ENCODE measurements at places on chromosomes 16 and 17. TPM values are rescaled to one million over a fixed set of nuclear protein-coding genes. Genes with fewer than 3 reads are reported as not detected.
A peak's percentile ranks its signal among the peaks of the same experiment; 100 is the strongest.

The KCNJ18 gene
- not detected for polyA plus RNA-seq

The C1QTNF8 gene
- not detected for polyA plus RNA-seq

The CACNG5 gene
- not detected for polyA plus RNA-seq

The SLC5A10 gene
- 0.08 TPM for polyA plus RNA-seq

The TMEM94 gene
- polyA plus RNA-seq, result 50.0 TPM

The TADA2A gene
- polyA plus RNA-seq, result 19.4 TPM

The LITAFD gene
- not detected for polyA plus RNA-seq

The PRAC2 gene
- polyA plus RNA-seq, result not detected

DNA sequence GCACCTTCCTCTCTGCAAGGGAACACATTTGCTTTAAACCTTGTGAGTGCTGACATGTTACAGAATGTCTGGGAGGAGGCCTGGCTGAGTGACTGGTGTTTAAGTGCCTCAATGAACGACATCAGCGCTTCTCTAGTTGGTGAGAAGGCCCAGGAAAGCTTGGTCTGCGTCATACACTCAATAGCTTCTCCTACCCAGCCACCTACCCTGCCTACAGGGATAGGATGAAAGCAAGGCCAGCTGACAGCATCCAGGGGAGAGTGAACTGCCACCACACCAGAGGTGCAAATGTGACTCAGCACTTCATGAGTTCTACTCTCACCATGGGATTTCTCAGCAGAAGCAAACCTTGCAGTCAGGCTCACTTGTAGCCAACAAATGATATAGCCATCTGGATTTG lies 31.7 kb upstream of the CFAP20 start:
- DNase-seq, result no peak

DNA sequence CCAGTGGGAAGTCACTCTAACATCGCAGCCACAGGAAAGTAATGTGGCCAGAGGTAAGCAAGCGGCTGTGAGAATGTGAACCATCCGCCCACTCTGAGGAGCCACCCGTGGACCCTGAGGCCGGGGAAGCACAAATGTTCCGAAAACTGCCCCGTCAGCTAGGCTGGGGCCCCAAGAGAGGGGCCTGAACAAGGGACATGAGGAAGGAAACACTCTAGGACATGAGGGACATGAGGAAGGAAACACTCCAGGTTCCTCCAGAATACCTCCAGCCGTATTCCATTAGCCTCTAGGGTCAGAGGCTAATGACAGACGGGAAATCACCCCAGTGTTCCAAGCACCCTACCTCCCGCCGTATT lies 317 bp downstream of the TEFM start:
- DNase-seq, result peak; percentile 56

GRCh38 chr17:13597723-13598347 lies 3.9 kb downstream of the HS3ST3A1 start:
- DNase-seq, result no peak

DNA sequence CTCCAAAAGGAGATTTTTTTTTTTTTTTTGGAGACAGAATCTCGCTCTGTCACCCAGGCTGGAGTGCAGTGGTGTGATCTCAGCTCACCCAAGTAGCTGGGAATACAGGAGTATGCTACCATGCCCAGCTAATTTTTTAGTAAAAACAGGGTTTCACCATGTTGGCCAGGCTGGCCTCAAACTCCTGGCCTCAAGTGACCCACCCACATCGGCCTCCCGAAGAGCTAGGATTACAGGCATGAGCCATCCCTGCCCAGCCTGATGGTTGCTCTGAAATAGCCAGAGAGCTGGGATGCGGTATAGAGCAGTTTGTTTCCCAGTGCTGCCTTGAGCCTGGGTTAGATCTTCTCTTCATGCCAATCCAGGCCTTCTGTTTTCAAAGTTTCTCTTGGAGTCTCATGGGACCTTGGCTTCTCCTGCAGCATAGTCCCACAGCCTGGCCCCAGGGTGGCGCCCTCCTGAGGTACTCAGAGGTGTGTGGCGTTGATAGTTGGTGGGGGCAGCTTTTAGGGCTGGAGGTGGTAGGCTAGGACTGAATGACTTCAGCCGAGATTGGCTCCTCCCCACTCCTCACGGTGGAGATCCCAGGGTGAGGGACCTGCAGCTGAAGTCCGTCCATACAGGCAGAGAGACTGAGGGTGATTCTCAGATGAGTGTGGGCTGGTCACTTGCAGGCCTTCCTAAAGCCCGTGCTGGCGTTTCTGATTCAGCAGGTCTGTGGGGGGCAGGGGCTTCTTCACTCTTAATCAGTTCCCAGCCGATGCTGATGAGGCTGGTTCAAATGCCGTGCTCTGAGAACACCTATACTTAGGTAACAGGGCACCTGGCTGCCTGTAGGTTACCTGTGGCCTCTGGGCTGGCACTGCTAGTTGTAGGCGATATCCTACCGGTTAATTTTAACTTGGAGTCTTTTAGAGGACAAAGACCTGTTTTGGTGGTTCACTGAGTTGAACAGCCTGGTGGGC lies 52.0 kb downstream of the TNFRSF13B start:
- no peak for DNase-seq

- no peak for DNase-seq
Observed at GRCh38 chr16:54821731-54822130, 108.9 kb upstream of the IRX5 start.

GRCh38 chr17:38400286-38400685 lies 28.0 kb upstream of the ARHGAP23 start:
- no peak for DNase-seq

- DNase-seq, result no peak
Observed at GRCh38 chr17:61662741-61663140, 71.7 kb upstream of the NACA2 start.

- DNase-seq, result no peak
Observed at GRCh38 chr17:77874303-77875050, 84.0 kb upstream of the TNRC6C start.

DNA sequence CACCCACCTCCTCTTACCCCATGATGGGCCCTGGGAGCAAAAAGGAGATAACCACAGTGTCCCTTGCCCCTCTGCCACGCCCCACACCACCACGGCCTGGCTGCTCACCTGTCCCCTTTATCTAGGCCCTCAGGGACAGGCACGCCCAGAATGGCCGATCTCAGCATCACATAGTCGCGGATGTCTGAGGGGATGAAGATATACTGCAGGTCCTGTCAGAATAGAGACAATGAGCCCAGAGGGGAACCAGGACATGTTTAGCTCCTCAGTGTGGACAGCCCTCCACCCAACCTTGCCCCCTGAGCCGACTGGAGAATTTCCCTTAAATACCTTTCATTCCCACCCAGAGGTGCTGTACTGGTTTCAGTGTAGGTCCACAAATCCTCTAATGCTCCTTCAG lies 15.2 kb downstream of the ST6GALNAC2 start:
- no peak for DNase-seq

GRCh38 chr17:27524594-27524993 lies 68.3 kb downstream of the KSR1 start:
- no peak for DNase-seq

DNA sequence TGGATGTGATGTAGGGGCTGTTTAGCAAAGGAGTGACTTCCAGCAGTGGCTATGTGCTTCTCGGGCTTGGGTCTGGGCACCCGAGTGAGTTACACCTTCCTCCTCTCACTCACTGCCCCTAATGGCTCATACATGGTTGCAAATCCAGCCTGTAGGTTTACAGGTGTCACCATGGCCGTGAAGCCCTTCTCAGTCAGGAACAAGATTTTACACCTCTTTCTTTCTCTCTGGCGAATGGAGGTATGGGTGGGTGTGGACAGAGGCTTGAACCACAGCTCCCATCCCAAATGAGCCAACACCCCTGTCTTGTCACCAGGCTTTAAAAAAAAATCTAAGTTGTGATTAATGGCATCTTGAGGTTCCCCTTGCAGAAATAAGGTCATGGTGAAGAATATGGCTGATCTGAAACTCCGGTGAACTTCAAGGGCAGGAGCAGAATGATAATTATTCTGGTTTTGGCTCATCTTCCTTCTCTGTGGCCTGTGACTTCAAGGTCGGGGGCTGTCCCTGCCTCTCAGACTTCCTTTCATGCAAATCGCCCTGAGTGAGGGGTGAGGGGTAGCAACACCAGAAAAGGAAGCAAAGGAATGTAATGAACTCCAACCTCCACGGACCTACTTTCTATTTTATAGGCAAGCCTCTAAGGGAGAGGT lies 331.2 kb downstream of the MAF start:
- DNase-seq, result no peak

DNA sequence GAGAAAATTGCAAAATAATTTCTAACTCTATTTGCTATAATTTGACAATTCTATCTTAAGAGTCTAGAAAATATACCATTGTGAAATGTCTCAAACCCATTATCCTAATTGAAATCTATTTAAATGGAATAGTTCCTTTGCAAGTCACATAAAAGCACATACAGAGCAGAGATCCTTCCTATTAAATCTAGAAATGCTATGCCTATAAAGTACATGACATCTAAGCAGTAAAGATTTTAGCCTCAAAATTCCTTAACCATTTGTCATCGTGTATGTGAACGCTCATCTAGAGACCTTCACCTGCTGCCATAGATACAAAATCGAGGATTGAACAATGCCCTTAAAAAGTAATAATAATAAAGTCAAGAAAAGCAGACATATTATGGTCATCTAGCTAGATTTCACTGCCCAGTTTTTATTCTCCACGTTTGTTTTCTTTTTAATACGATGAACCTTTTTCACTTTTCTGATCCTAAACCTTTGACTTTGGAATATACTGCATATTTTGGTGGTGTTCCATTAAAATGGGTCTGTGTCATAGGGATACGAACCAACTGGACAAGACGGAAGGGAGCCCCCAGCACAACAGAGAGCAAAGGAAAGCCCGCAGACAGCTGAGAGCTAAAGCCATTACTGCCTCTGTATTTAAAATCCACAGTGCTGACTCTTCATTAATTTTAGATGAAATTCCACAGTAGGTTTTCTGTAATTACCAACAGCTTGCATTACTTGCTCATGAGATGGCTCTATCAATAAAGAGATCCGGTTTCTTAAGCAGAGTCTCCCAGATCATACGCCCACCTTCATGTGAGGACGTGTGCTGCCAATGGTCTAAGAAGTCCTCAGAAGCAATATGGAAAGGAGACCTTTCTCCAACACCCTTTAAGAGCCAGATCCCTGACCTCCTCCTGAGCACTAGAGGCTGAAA lies 17.6 kb downstream of the TEX2 start:
- no peak for DNase-seq

DNA sequence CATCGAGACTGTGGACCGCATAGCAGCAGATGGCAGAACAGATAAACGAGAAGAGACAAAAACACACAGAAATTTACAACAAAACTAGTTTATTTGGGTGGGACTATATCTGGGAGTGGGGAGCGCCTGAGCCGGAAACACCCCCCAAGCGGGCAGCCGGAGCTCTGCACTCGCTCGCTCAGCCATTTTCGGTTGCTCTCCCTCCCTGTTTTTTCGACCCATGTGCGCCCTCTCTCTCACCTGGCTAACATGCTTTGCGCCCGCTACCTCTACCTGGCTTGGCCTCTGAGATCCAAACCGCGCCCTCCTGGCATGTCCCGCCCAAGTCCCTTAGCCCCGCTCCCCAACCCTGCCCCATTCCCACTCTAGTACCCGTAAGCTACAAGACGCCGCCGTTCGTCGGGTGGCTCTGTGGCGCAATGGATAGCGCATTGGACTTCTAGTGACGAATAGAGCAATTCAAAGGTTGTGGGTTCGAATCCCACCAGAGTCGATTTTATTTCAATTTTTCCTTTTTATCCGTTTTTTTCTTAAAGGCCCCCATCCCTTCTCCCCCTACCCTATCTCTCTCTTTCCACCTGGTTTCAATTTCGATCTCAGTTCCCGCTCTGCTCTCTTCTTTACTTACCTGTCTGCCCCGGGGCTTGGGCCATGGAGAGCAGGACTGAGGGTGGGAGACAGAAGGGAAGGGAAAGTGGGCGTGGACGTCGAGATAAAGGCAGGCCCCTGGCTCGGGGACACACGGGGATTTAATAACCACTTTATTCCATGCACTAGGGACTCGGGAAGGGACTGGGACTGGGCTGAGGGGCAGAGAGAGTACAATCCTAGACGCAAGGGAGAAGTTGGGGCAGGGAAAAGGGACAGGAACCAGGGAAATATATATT lies 2.4 kb upstream of the ALOXE3 start:
- DNase-seq, result peak; percentile 67

DNA sequence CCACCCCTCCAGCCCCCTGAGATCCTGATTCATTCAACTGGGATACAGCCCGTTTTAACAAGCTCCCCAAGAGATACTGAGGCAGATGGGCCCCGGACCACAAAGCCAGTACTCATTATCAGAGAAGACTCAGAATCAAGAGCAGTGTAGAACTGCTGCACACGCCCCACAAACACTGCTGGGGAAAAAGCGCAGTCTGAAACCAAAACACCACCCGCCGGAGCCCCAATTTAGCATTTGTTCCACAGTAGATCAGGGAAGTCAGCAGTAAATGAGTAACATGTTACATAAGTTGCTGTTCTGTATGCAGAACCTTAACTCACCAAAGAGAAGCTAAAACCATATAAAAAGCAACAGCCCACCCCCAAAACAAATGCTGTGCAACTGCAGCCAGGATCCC lies 123.6 kb downstream of the CDYL2 start:
- DNase-seq, result no peak

DNA sequence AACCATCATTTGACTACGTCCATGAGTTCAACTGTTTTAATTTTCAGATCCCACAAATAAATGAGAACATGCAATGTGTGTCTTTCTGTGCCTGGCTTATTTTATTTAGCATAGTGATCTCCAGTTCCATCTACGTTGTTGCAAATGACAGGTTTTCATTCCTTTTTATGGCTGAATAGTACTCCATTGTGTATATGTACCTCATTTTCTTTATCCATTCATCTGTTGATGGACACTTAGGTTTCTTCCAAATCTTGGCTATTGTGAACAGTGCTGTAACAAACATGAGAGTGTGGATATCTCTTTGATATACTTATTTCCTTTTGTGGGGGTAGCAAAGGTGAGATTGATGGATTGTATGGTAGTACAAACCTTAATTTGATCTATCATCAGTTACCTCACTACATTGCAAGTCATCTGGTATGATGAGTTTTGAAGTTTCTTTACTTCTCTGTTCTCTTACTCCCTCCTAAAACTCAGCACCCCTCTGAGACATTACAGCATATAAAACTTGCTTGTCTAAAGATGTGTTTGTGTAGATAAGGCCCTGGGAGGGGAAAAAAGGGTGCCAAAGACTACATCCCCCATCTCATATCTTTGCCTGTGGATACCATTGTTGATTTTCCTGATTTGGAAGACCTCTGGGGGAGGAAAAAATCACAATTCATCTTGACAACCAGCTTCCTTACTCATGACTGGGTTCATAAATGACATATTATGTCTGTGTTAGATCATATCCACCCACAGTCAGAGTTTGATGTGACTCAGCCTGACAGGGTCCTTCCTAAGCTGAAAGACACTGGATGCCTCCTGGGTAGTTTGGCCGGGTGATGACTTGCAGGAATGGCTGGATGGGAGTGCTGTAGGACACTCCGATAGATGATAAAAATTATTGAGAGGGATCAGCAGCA lies 47.6 kb downstream of the ABCA9 start:
- DNase-seq, result no peak

- DNase-seq, result no peak
Observed at GRCh38 chr17:52376137-52376536, 217.6 kb upstream of the CA10 start.

- no peak for DNase-seq
Observed at GRCh38 chr17:76394166-76394565, 9.8 kb downstream of the SPHK1 start.

Measured in muscle of back (tissue), 13 donors.